ENCODE measurements at places on chromosomes 1 and 21. TPM values are rescaled to one million over a fixed set of nuclear protein-coding genes. Genes with fewer than 3 reads are reported as not detected.

GRCh38 chr21:45020629-45021427 is 53.6 kb upstream of the ADARB1 start:
- DNase-seq: no peak

DNA sequence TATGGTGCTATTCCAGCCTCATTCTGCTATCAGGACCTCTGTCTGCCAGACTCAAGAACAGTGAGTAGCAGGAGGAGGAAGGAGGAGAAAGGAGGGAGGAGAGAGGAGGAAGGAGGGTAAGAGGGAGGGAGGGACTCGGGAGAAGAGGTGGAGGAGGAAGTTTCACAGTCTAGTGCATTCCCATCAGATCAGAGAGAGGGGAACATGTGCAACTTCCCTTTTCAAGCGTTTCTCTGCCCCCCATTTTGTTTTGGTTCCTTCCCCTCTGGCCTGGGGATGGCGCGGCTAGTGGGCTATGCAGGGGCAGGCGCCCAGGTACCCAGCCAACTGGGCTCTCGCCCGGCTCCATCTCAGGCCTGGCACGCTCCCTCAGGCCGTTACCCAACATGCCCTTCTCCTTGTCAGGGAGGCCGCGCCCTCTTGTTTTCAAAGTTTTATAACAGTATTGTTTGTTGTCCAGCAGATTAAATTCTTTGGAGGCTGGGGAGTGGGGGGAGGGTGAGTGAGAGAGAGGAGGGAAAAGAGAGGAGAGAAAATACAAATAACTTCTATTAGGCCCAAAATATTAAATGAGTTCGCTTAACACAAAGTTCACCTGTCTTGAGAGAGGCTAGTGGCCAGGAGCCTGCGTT is 56.0 kb downstream of the CD46 start:
- DNase-seq: no peak

- DNase-seq: no peak
Observed at GRCh38 chr1:94143809-94144176, 22.8 kb upstream of the ABCA4 start.

DNA sequence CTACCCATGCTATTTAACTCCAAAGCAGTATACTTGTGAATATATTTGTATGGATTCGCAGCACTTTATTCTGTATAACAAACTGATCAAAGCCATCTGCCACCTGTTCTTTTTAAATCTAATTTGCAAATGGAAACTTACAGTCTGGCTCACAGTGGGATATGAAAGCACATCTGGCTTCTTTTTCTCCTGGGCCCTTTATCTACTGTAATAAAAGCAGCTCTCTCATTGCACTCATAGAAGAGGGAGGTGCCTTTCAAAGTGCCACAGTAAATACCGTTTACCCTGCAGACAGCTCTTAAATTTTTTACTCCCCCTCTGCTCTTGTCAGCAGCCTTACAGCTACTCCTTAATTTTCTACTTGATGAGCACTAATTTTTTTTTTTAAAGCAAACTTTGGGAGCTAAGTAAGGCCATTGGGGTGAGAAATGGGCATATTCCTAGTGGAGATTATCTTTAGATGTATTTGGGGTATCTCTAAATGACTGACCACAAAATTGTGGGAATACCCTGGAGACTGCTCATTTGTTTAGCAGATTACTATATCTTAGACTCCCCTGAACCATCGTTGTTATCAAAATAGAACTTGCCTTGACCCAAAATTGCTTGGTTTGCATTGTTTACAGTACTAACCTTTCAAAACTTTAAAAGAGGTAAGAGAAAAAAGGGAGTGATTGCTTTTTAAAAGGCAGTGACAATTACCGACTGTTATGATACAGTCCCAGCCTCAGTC is 110.1 kb downstream of the VPS13D start:
- no peak for DNase-seq

GRCh38 chr1:58038574-58038973 is 508.0 kb downstream of the OMA1 start:
- DNase-seq: no peak

DNA sequence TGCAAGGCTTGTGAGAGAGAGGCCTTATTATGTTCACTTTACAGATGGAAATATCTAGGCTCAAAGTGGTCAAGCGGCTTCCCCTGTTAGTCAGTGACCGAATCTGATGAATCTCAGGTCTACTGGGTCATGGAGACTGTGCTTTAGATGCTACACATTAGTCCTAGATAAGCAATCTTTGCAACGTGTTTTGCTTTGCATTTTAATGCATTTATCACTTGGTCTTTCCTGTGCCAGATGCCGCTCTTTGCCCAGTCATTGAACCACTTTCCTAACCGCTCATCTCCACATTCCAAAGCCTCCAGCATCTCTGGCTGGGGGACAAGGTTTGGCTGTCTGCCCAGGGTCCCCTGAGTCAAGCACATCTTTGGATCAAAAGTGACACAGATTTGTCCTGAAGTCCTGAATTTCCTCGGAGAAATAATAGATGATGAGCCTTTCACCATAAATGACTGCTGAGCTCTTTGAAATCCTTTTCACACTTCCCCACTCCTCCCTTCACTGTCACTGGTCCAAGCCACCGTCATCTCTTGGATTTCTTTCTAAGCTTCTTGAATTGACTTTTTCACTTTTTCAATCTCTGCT is 96.0 kb upstream of the USP24 start:
- no peak for DNase-seq

DNA sequence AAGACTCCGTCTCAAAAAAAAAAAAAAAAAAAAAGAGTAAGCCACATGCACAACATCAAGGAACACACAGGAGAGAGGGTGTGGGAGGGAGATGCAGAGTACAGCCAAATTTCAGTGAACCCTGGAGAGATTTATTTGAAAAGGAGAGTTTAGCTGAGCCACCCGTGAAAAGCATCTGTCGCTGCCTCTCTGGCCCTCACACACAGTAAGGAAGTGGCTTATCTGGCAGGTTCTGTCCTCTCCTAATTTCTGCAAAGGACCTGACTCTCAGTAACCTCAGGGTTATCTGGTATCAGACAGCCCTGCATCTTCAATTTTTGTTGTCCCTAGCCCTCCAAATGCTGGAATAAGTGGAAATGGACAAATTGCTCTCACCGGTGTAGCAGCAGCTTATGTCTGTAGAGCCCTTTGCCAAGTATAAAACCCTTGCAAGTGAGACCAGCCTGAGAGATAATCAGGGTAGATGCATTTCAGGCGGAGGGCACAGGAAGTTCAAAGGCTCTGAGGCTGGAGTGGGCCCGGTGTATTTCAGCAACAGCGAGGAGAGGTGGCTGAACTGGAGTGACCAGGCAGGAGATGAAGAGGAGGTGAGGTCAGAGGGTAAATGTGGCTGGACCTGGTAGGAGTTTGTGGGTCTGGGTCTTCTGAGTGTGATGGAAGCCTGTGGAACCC is 16.7 kb upstream of the IL10RB start:
- no peak for DNase-seq

DNA sequence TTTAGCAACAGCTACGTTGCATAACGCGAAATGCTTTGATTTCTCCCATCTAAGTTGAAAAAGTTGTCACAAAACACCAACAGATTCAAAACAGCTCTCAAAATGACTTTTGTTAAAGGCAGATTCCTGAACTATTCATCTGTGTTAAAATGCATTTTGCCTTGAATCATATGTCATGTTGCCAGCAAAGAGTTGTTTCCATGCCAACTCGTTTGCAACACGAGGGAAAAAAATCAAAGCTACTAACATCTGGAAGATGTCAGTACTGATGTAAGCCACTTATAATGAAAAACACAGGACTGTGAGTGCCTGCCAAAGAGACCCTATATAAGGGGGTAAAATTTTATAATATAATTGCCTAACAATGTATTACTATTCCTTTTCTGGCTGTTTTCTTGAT is 182.7 kb upstream of the PTBP2 start:
- DNase-seq: no peak

- no peak for DNase-seq
Observed at GRCh38 chr1:154474802-154475201, 27.2 kb upstream of the TDRD10 start.

GRCh38 chr1:164308101-164308500 is 250.9 kb upstream of the PBX1 start:
- no peak for DNase-seq

GRCh38 chr1:72526926-72527325 is 244.6 kb upstream of the NEGR1 start:
- DNase-seq: no peak

- DNase-seq: no peak
Observed at GRCh38 chr1:185427264-185427663, 110.2 kb upstream of the IVNS1ABP start.

GRCh38 chr1:63784489-63785390 is 10.9 kb downstream of the ROR1 start:
- peak; percentile 54 for DNase-seq

GRCh38 chr1:112651205-112651604 is 23.3 kb upstream of the MOV10 start:
- no peak for DNase-seq

GRCh38 chr1:244751271-244751895 is 84.1 kb upstream of the COX20 start:
- no peak for DNase-seq

- no peak for DNase-seq
Observed at GRCh38 chr21:26297851-26298250, 127.3 kb upstream of the APP start.

DNA sequence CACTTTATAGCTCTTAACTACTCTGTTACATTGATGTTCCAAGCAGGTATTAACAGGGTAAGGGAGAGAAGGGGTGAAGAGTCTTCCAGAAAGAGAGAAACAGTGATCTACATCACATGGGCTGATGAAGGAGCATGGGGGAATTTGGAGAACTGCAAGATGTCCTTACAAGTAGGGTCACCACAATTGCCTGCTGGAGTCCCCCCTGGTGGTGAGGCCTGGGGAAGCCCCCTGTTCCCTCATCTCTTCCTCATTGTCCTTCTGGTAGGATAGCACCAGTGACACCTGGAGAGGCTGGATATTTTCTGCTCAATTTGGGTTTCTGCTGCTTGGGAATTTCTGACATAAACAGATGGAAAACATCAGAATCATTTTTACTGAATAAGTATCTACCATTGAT is 126.6 kb downstream of the RUNX1 start:
- no peak for DNase-seq

DNA sequence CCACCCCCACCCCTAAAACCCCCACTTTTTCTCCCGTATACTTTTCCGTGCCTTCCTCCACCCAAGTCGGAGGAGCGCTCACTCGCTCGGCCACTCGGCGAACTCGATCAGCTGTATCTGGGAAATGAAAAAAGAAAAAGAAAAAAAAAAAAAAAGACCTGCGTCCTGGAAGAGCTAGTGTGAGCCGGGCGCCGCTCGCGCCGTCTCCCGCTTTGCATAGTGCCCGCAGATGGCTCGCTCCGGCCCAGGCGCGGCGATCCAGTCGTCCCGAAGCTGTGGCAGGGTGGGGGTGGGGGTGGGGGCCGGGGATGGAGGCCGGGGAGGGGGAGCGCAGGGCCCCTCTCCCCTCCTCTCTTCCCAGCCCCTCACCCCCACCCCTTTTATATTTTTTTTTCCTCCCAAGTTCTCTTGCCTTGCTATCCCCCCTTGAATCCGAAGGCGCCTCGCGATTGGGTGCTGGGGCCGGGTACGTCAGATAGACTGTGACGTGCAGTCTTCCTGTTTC is 299 bp upstream of the PROX1 start:
- peak; percentile 88 for DNase-seq

DNA sequence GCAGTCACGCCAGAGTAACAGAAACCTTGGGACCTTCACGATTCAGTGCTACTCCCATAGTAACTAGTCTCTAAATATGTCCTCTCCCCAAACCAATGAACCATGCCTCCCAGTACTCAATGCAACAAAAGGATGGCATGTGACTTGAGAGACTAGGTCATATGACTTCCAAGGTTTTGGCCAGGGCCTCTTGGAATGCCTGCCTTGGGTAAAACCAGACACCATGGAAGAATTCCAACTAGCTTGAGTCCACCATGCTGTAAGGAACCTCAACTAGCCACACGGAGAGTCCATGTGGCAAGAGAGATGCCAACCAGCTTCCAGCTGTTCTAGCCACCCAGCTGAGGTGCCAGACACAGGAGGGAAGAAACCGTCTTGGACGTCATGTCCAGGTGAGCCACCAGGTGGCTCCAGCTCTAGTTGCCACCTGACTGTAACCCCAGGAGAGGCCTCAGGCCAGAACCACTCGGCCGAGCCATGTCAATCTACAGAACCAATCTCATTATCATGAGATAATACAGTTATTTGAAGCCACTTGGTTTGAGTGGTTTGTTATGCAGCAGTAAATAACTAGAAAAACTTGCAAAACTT is 115.0 kb downstream of the SYF2 start:
- DNase-seq: no peak

GRCh38 chr1:34866762-34867109 is 7.2 kb upstream of the SMIM12 start:
- no peak for DNase-seq

GRCh38 chr1:93595266-93595665 is 86.4 kb downstream of the BCAR3 start:
- DNase-seq: no peak

The C1orf232 gene
- not detected for total RNA-seq

The CFH gene
- 1,262 TPM for total RNA-seq

The PRKAA2 gene
- total RNA-seq: 0.73 TPM

The DISP1 gene
- 3.3 TPM for total RNA-seq

The NPHS2 gene
- total RNA-seq: not detected

The KRTAP12-2 gene
- not detected for total RNA-seq

The SLC16A4 gene
- total RNA-seq: 3.7 TPM

The FCGR3A gene
- total RNA-seq: 38.5 TPM

The LRRC53 gene
- not detected for total RNA-seq

Data from right lobe of liver (tissue), 6 donors.